ENCODE measurements at places on chromosomes 12 and 14. TPM values are rescaled to one million over a fixed set of nuclear protein-coding genes. Genes with fewer than 3 reads are reported as not detected.

Gene PTHLH
- total RNA-seq = 39.3 TPM

Gene SERPINA5
- total RNA-seq = 0.29 TPM

Gene ZDHHC22
- total RNA-seq = 0.37 TPM

Gene PRIM1
- 28.8 TPM for total RNA-seq
